ENCODE measurements at places on chromosomes 7 and 10.

- DNase-seq = no peak
Observed at GRCh38 chr10:3811291-3811870, 26.4 kb upstream of the KLF6 start.

DNA sequence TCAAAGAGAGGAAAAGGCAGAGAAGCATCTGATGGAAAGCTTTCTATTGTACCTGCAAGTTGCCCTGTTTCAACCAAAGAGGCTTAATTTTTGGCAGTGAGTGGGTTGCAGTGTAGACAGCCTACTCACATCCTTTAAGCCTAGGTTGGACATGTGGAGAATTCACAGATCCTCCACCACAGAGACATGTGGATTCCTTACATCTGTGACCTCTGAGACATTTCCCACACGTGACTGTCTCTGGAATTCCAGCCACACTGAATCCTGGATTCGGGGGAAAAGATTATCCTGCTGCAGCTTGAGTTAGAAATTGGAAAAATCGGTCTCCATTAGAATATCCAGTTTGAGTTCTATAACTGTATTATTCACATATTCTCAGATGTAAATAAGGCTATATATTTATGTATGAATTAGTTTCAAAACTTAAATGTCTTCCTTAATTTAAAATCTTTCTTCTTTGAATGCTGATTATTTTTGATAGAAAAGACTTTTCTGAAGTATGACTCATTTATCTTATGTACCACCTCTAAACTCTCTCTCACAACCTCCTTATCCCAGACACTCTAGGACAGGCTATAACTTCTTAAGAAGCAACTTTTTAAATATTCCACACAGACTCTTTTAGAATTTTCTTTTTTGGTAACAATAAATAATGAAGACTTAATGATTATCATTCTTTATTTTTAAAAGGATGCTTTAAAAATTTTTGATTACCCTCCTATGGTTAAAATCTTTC is 123.3 kb downstream of the TWIST1 start:
- no peak for DNase-seq

DNA sequence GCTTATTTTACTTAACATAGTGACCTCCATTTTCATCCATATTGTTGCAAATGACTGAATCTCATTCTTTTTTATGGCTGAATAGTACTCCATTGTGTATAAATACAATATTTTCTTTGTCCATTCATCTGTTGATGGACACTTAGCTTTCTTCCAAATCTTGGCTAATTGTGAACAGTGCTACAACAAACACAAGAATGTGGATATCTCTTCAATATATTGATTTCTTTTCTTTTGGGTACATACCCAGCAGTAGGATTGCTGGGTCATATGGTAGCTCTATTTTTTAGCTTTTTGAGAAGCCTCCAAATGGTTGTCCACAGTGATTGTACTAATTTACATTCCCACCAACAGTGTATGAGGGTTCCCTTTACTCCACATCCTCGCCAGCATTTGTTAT is 58.0 kb downstream of the CREB5 start:
- no peak for DNase-seq

GRCh38 chr10:77455561-77455960 is 182.0 kb downstream of the KCNMA1 start:
- no peak for DNase-seq

- DNase-seq = no peak
Observed at GRCh38 chr7:84953234-84953633, 233.6 kb downstream of the SEMA3D start.

DNA sequence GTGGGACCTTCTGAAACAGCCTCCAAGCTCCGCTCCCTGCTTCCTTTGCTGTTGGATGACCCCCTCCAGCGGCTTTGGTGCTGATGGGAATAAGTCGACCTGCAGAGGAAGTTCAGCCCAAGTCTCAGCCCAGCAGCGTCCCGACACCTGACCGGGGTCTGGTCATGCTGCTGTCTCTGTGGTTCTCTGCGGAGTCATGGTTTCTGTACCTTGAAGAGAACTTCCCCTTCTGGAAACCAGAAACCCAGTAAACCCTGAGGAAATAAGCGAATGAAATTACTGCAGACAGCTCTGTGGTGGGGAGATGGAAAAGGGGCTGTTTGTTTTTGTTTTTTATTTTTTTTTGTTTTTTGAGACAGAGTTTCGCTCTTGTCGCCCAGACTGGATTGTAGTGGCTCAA is 18.3 kb upstream of the ZNF12 start:
- DNase-seq = peak; percentile 26

Data from KG1 (cell line).